ENCODE measurements at places on chromosomes 12 and 14.
A peak's percentile ranks its signal among the peaks of the same experiment; 100 is the strongest.

DNA sequence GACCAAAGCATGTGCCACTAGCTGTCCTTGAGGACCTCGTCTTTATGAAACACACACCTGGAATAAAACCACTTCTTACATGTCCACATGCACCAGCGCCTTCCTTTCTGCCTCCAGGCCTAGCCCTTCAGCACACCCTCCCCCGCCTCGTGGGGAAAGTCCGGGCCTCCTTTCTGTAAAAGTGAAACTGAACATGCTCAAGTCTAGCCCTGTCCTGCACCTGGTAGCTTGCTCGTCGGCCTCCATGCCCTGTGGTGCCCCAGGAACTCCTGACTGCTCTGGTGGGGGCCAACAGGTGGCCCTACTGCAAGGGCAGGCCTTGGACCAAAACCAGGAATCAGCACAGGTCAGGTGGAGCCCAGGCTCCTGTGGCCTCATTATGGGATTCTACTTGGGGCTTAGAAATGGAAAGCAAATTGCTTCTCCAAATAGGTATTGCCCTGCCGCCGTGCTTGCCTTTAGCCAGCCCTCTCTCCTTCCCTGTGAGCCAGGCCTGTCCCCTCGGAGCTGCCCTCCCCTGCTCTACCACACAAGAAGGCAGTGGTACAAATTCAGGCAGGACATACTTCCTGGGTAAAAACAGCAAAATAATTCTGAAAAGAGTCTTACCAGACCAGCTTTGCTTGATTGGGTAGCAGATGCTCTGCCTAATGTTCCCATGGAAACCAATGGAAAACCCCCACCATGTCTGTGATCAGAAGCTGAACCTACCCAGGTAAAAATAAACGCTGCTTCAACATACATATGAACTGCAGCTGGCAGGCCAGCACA lies 43.5 kb downstream of the ERH start:
- DNase-seq, result no peak

DNA sequence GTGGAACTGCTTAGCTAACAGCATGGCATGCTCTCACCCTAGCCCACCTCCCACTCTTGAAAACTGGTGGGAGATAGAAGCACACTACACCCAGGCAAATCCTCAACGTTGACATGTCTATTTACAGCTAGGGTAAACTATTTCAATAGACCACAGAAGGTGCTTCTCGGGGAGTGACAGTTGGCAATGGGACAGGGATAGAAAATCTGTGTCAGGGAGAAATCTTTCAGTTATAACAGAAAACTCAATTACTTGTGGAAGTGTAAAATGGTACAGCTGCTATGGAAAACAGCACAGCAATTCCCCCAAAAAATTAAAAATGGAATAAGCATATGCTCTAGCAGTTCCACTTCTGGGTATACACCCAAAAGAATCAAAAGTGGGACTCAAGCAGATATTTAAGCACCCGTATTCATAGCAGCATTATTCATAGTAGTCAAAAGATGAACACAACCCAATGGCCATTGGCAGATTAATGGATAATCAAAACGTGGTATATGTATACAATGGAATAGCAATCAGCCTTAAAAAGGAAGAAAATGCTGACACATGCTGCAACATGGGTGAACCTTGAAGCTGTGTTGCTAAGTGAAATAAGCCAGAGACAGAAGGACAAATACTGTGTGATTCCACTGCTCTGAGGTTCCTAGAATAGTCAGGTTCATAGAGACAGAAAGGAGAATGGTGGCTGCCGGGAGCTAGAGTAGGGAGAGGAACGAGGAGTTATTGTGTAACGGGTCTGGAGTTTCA lies 92.5 kb downstream of the STAB2 start:
- no peak for DNase-seq

DNA sequence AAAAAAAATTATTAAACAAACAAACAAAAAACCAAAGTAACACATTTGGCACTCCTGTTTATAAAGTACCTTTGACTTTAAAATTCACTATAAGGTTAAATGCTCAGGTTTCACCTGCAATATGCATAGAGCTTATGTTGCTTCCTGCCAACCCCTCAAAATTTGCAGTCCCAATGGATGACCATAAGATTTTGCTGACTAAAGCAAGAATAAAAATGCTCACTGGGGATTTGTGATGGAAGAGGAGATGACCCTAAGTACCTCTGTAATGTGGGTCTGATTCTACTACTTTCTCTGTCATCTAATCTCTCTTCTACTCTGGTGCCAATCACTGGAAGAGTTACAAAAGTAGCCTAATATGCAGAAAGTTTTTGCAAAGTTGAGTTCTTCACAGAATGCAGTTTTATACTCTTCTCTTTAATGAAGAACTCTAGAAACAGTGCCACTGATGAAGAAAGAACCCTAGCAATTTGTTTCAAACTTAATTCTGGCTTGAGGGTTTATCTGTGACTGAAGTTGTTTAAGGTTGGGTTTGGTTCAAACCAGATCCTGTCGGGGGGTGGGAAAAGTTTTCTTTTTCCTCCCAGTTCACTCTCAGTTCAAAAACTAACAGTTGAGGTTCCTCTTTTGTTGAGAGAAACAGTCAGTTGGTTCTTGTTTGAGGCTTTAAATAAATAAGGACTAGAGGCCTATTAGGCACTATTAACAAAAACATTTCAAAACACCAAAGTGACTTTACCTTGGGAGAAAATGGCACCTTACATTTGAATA lies 10.9 kb downstream of the WASHC3 start:
- DNase-seq, result no peak

DNA sequence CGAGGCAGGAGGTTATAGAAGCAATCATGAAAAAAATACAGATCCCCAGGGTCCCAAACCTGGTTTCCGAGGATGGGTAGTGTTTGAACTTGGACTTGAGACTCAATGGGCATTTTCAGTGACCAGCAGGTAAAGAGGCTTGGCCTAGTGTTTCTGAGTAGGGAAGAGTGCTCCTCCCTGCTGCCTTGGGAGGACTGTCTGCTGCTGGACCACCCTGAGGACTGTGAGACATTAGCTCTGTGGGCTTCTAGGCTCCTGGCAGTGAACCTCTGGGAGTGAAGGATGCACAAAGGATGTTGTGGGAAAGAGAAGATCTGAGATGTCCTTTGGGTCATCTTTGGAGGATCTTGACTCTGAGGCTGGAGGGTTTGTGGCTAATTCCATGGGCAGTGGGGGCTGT lies 30.5 kb downstream of the ANKRD9 start:
- no peak for DNase-seq

DNA sequence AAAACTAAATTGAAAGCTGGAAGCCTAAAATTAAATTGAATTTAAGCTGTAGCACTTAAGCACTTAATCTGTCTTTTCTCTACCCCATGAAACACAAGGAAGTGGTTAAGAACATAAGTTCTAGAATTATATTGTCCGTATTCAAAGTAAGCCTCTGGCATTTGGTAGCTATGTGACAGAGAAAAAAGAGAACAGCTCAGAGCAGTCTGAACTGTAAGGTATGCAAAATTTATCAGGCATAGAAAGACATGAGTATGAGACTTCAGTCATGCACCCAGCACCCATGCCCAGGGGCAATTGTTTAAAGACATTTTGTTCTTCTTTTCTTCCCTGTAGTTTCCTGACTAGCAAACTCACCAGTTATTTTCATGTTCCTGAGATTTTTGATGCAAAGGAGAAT lies 116.7 kb downstream of the KCNMB4 start:
- no peak for DNase-seq

DNA sequence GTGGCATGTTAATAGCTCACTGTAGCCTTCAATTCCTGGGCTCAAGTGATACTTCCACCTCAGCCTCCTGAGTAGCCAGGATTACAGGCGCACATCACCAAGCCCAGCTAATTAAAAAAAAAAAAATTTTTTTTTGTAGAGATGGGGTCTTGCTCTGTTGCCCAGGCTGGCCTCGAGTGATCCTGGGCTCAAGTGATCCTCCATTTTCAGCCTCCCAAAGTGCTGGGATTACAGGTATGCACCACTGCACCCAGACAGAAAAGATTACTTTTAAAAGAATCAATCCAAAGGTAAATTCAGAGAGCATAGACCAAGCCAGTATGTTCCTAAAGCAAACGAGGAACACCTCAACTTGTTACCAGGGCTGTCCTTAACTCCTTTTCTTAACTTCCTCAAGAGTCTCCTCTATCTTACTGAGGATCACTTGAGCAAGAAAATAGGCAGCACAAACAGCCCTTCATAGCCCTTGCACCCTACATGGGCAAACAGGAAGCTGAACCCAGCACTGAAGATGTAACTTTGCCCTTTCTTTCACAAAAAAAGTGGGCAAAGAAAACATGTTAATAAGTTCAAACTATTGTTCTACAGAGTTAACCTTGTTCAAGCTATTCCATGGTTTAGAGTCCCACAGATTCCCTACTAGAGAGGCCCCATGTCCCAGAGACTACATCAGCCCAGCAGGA lies 11.3 kb downstream of the CS start:
- DNase-seq, result no peak

GRCh38 chr14:67373347-67373746 lies 13.2 kb downstream of the EIF2S1 start:
- no peak for DNase-seq

GRCh38 chr14:29056041-29056566 lies 289.5 kb downstream of the FOXG1 start:
- no peak for DNase-seq

GRCh38 chr12:31477687-31478086 lies 113.2 kb downstream of the DENND5B start:
- no peak for DNase-seq

GRCh38 chr12:45863332-45863731 lies 127.0 kb downstream of the SCAF11 start:
- DNase-seq, result no peak

GRCh38 chr14:22955702-22956569 lies 954 bp downstream of the HAUS4 start:
- DNase-seq, result peak; percentile 67

GRCh38 chr14:68719634-68720384 lies 73.1 kb downstream of the ZFP36L1 start:
- peak; percentile 77 for DNase-seq

DNA sequence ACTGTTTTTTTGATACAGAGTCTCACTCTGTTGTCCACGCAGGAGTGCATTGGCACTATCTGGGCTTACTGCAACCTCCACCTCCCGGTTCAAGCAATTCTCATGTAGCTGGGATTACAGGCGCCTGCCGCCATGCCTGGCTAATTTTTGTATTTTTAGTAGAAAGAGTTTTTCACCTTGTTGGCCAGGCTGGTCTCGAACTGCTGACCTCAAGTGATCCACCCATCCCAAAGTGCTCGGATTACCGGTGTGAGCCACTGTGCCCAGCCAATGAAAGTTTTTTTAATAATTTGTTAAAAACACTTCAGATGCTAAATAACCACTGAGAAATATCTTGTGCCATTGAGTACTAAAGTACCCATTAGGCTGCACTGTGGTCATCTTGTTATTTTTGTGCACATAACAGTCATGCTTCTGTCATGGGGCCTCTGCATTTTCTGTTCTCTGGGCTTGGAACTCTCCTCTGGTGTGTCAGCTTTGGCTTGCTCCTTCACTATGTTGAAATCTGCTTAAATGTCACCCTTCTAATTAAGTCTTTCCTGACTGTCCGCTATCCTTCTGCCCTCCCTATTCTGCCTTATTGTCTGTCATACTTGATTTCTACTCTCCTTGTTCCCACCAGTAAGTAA lies 105.1 kb downstream of the KTN1 start:
- DNase-seq, result no peak

DNA sequence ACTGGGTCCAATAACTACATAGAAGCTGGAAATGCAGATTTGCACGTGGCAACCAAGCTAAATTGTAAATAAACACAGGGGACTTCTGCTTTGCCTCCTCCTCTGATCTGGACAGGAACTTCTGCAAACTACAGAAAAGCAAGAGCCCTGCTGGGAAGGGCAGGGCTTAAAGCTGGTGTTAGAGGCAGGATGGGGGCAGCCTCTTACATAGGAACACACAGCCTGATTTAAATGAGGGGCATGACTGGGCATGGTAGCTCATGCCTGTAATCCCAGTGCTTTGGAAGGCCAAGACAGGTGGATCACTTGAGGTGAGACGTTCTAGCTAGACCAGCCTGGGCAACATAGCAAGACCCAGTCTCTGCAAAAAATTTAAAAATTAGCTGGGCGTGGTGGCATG lies 46.7 kb downstream of the ERH start:
- DNase-seq, result no peak

- DNase-seq, result no peak
These were observed 340.2 kb downstream of the CACNA1C start for GRCh38 chr12:2393016-2393415.

DNA sequence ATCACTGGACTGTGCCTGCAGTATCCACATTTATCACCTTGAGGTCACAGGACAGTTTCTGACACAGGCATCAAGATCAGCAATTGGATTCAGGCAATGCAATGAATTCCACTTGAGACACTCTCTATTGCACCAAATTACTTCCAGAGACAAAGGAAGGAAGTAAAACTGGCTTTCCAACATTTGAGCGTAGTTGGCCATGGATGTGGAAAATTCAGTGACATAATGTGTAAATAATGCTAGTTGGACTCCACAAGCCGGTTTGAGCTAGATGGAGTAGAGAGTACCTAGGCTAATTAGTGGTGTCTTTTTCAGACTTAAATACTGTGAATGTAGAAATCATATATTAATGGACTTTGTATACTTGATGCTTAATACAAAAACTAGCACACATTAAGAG lies 168.3 kb upstream of the SYT1 start:
- DNase-seq, result no peak

GRCh38 chr12:124333724-124334123 lies 38.8 kb downstream of the RFLNA start:
- DNase-seq, result peak; percentile 8

DNA sequence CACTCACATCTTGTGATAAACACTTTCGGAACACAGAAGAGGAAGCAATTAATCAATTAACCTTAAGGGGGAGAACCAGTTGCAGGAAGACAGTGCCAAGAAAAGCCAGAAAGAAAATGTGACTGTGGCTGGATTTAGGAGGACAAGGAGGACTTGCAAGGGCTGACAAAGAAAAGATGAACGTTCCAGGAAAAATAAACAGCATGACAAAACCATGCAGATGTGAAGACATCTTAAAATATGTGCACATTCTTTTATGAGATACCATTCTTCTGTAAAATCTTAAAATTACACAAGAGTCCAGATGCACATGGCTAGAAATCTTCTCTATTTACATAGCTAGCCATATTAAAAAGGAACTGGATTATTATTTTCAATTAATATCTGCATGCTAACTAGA lies 33.4 kb downstream of the KITLG start:
- DNase-seq, result no peak

GRCh38 chr14:92449404-92450181 lies 64.0 kb upstream of the RIN3 start:
- no peak for DNase-seq

- no peak for DNase-seq
These were observed 66.4 kb downstream of the PAWR start for GRCh38 chr12:79624378-79624777.

GRCh38 chr12:54265364-54265812 lies 14.5 kb downstream of the CBX5 start:
- DNase-seq, result no peak

DNA sequence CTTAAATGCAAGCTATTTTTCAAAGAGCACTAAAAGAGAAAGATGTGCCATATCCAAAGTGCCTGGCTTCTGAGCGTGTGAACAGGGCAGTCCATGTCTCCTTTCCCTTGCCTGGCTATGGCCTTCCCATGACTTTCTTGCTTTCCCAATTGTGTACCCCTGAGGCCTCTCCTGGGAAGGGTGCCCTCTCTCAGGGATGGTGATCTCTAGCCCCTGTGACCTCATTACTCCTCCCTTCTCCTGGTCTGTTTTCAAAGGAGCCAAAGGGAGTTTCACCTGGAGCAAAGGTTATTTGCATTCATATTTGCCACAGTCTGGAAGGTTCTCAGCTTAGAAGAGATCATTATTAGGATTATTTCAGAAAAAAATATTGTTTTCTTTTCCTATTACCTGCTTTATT lies 429.4 kb upstream of the TMTC1 start:
- no peak for DNase-seq

GRCh38 chr12:43665091-43665490 lies 93.5 kb downstream of the PUS7L start:
- no peak for DNase-seq
